Activated T-cell treated with anti-CD3 and anti-CD28 coated beads for 4 hours (primary cell): ENCODE measurements at places on chromosomes 6 and 20.

DNA sequence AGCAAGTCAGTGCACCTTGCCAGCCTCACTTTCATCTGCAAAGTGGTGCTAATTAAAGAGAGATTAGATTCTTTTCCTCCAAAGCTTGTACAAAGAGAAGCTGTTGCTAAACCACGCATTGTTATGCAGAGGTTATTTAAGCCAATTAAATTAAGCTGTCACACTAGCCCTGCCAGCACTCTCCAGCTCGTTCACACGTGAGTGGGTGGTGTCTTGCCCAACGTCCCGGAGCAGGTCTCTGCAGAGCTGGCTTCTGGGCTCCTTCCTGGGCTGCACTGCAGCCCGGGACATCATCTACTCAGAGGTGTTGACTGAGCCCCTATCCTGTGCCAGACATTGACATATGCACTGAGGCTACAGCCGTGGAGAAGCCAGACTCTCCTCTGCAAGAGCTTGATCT, 401.6 kb upstream of the SULF2 start:
- no peak for DNase-seq

GRCh38 chr6:81720427-81720826, 32.1 kb downstream of the TENT5A start:
- no peak for DNase-seq

- DNase-seq: no peak
Observed at GRCh38 chr6:166929542-166930189, 26.7 kb downstream of the RNASET2 start.

DNA sequence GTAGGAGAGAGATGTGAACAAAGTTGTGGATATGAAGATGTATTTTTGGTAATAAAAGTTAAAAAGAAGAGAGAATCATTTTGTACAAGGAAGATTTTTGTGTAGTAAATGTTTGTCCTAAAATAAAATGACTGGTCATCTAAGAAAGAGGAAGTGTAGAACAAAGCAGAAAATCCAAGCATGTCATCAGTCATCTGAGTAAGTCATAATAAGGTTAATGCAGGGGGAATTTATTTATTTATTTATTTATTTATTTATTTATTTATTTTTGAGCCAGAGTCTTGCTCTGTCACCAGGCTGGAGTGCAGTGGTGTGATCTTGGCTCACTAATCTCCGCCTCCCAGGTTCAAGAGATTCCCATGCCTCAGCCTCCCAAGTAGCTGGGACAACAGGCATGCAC, 15.7 kb upstream of the CGA start:
- no peak for DNase-seq

DNA sequence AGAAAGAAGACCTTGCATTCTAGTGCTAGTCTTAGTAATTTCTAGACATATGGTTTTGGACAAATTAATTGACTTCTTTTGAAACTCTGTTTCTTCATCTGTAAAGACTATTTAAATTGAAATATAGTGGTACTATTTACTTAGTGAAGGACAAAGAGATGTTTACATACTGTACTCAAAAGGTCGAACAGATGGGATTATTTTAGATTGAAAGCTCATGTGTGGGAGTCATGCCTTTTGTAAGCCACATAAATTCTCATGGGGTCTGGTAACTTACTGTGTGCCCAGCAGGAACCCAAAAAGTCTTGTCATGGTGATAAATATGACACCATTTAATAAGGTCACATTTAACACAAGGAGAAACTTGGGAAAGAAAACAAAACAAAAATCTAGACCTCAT, 368.2 kb upstream of the CITED2 start:
- no peak for DNase-seq

GRCh38 chr6:158207422-158207788, 39.3 kb downstream of the GTF2H5 start:
- no peak for DNase-seq

DNA sequence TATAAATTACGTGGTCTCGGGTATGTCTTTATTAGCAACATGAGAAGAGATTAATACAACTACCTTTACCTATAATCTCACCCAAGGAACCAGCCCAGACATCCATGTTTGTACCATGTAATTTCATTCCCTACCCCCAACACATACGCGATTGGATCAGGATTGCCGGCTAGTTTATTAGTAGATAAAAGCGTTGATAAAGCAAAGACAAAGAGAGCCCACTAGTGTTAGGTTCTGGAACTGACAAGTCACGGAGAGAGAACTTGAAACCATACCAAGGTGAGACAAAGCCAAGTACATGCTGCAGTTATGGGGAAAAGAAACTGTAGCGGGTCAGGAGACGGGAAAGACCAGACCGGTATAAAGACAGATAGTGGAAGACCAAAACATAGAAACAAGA, 37.4 kb upstream of the FAM135A start:
- DNase-seq: no peak

GRCh38 chr6:142297605-142297995, 4.2 kb upstream of the ADGRG6 start:
- DNase-seq: no peak

DNA sequence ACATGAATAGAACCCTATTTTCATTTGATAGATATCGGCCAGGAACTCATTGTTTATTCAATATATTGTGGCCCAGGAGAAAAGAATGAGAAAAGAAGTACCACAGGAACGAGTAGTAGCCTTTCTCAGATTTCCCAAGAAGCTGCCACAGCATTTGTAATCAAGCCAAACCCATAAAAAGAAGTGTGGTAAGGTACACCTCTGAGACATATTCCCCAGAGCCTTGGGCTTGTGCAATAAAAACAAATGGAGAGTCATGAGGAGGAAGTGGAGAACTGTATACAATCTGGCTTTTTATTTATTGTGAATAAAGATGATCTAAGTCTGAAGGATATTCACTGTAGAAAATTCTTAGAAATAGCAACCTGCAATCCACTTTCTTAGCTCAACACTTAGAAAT, 36.7 kb downstream of the KIF6 start:
- no peak for DNase-seq

GRCh38 chr6:9116026-9116425, 680.7 kb upstream of the SLC35B3 start:
- no peak for DNase-seq

DNA sequence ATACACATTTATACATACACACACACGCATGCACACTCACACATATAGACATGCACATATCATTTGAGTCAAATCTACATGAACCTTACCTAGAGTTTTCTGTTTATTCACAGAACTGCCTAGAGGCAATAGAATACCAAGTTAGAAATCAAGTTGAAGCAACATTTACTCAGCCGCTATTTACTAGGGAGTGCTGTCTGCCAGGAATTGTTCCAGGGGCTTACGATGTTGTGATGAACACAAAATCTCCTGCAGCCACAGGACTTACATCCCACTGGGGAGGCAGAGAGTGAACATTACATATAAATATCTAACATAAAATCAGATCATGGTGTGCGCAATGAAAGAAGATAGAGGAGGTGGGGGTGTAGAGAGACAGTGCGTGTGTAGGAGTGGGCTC, 80.4 kb downstream of the GCLC start:
- no peak for DNase-seq

DNA sequence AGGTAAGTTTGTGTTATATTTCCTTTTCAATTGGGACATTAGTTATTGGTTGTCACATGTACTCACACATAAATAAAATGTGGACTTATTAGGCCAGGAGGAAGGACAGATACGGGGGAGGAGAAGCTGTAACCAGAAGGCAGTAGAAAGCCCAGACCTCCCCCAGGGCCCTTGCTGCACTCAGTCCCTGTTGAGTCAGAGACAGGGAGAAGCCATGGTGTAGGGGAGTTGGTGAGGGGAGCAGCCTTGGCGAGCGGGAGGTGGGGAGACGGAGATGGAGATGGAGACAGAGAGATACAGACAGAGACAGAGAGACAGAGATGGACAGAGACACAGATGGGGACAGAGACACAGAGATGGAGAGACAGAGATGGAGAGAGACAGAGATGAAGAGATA, 263.2 kb downstream of the DLL1 start:
- no peak for DNase-seq

DNA sequence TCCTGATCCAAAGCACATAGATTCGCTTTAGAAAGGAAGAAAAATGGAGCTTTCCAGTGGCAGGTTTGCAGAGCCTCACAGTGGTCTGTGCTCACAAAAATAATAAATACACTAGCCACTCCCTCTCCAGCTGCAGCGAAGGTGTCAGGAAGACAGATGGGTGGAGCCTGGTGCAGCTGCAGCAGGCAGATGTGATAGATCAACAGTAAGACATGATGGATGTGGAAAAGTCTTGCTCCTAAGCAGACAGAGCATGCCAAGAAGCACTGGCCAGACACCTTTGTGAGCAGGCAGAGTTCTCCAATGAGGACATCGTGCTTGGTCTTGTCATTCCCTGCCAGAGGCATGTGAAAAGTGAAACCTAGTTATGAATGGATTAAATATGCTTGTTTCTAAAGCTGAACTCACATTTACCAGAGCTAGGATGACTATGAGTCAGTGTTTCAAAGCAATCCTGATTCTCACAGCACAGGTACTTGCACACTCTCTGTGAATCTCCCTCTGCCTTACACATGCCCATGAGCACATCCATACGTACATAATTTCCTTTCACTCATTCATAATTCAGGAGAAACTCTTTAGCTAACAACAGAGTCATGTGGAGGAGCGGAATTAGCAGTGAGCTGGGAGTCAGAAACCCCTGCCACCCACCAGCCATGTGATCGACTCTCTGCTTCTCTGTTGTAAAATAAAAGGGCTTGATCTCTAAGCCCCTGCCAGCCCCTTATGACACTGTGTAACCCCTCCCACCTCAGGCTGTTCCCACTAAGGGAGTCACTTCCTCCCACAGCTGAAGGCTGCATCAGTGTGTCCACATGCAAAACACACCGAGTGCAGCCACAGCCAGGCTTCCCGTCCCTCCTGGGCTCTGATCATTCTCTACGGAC, 111.2 kb downstream of the SCML4 start:
- no peak for DNase-seq

- no peak for DNase-seq
Observed at GRCh38 chr6:148854992-148855391, 108.2 kb downstream of the UST start.

DNA sequence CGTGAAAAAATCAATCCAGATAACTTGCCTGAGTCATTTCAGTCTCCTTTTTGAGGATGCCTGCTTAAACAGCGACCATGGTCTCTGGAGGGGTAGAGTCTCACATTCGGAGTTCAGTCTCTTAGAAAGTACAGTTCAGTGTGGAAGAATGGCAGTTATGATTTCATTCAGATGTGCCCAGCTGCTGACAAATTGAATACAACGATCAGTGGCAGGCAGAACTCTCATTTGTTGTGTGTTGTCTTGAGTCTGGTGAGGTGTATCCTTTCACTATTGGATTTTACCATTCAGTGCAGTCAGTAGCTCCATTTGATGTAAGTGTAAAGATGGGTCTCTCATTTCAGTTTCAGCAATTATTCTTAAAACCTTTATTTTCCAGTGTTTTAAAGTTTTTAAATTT, 639 bp upstream of the TULP4 start:
- DNase-seq: no peak

DNA sequence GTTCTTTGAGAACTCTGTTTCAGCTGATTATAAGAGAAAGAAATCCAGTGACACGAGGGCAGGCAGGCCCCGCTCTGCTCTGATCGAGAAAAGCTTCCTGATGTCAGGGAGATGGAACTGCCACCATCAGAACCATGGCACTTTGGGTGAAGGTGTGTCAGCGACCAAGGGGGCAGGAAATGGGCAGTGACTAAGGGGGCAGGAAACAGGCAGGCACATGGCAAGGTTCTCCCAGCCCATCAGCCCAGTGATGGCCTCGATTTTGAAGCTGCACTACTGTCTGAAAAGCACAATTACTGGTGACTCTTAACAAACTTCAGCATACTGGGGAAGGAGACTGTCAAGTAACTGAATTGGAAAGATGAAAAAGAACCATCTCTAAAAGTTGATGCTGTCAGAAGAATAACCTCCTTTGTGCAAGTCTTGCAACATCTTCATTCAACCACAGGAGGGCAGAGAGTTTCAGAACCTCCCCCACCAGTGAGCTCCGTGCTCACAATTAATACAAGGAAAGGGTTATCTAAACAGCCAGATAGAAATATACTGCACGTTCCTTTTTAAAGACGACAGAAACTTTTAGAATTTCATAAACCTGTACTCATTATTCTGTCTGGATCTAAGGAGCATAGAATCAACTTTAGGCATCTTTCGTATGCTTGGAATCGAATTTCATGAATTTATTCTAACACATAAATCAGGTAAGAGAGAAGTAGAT, 39.1 kb downstream of the TMX4 start:
- DNase-seq: no peak

GRCh38 chr6:52815167-52816092, 11.8 kb upstream of the GSTA1 start:
- peak; percentile 21 for DNase-seq

- DNase-seq: no peak
Observed at GRCh38 chr20:17466641-17467040, 64.5 kb downstream of the BFSP1 start.

DNA sequence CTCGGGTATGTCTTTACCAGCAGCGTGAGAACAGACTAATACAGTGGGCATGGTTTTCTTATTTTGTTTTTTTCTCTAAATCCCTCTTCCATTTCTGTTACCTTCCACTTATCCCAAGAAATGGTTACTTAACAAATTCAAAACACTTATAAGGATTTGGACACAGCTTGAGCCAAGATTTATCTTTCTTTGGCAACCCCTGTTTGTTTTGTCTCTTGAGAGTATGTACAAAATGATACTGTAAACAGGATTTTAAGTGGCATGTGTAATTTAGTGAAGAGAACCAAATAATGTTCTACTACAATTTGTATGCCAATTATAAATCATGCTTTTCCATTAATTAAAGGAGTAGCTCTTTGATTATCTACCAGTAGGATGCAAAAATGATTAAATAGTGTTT, 51.4 kb downstream of the PPP1R14C start:
- DNase-seq: no peak

GRCh38 chr6:74113901-74114300, 417.9 kb downstream of the CD109 start:
- no peak for DNase-seq

DNA sequence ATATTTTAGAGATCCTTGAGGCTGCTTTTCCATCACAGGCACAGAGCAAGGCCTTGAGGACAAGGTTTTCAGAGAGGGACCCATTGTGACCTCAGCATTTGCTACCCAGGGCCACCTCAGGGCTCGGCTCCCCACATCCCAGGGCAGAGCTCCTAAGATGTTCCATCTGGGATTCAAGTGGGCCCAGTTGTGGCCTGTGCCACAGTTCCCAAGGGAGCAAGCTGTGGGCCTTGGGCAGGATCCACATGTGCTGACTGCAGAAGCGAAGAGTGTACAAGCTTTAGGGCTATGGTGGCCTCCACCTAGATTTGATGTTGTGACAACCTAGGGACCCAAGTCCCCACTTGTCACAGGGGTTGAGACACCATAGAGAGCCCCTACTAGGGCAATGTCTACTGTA, 608.1 kb downstream of the HACE1 start:
- DNase-seq: no peak

GRCh38 chr6:128507337-128508310, 12.8 kb downstream of the PTPRK start:
- no peak for DNase-seq

DNA sequence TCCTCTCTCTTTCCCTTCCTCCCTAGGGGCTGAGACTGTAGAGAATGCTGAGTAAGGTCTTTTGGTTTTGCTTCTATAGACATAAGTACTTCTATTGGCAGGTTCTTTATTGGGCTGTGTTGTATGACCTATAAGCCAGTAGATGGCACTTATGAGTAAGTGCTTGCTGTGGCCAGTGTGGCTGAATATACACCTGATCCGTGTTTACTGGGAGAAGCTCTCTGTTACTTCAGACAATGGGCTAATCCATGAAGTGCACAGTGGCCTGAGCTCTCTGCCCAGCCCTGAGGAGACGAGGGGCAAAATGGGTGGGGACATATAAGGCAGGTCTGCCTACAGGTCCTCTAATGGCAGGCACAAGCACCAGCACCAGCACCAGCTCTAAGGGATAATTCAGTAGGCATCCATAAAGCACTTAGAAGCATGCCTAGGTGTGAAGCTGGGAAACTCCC, 610.3 kb downstream of the RNF144B start:
- no peak for DNase-seq
